Placental epithelial cell (primary cell): ENCODE measurements at places on chromosomes 1 and 21. TPM values are rescaled to one million over a fixed set of nuclear protein-coding genes. Genes with fewer than 3 reads are reported as not detected.

Gene HSF2BP
- total RNA-seq, result 11.0 and 16.1 TPM in 2 replicates

Gene TNFRSF9
- under 0.01 and 0.43 TPM in 2 replicates for total RNA-seq

Gene CAPN9
- 0.39 TPM in 1 of 2 replicates, not detected in the other for total RNA-seq

Gene GPR157
- total RNA-seq, result 3.1 and 4.2 TPM in 2 replicates

Gene FCGR2B
- not detected in 2 replicates for total RNA-seq

Gene MMEL1
- total RNA-seq, result not detected in 2 replicates

Gene RIMKLA
- under 0.01 TPM in 1 of 2 replicates, not detected in the other for total RNA-seq
